ENCODE measurements at places on chromosomes 6 and 20.

GRCh38 chr6:21971541-21971940, 325.3 kb downstream of the PRL start:
- no peak for DNase-seq

DNA sequence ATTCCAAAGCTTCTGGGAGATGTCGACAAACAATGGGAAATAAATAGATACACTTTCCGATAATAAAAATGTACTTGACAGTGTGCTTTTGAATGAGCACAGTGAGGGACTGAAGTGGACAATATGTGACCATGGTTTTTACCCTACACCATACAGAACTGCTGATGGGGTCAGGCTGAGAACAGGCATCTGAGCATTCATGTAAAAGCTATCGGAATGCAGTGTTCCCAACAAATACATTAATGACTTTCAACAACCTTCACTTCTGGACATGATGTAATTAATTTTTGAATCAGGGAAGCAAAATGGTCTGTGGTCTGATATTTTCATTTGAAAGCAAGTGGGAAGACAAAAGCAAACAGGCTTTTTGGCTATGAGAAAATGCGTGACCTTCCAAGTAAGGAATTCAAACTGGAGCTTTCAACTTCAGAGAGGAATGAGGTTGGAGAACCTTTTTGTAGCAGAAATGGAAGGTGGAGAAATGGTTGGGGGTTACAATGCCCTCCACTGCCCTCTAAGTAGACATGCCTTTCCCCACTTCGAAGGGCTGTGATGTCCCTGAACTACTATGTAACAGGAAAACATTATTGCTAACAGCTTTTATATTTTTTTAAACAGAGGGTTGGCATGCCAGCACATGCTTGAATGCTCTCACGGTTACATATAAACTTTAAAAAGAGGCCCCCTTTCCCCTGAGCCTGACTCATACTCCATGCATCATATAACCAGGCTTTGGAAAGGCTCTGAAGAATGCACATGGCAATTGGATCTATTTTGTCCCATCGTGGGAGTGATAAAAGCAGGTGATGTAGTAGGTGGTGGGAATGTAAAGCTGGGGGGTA, 203.5 kb upstream of the CITED2 start:
- no peak for DNase-seq

GRCh38 chr6:15077961-15078360, 167.9 kb upstream of the JARID2 start:
- DNase-seq, result no peak

GRCh38 chr6:32967151-32968091, 973 bp upstream of the BRD2 start:
- DNase-seq, result no peak

- no peak for DNase-seq
Measured at GRCh38 chr6:1317302-1317815, 5.5 kb downstream of the FOXQ1 start.

DNA sequence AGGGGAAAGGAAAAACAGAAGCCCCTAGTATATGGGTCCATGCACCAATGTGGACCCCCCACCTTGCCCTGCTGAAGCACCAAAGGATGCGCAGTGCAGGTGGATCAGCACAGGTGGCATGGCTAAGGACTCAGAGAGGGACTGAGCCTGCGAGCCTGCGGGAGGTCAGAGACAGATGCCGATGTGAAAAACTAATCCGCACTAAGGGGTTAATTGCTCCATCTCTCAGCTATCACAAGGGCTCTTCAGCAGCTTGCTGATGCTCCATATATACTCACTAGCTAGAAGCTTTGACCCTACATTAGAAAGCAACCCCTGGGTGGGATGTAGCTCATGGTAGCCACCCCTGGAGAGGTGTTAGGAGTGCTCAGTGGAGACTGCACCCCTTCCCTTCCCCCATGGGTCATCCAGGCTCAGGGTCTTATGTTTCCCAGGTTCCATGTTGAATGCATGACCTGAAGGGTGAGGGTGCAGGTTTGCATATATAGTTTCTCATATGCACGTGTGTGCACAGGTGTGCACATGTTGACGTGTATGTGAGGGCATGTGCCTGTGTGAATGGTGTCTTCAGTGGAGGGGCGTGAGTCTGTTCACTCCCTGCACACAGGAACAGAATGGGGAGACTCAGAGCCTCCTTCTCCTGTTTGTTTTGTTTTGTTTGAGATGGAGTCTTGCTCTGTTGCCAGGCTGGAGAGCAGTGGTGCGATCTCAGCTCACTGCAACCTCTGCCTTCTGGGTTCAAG, 13.4 kb upstream of the IP6K3 start:
- DNase-seq, result no peak

DNA sequence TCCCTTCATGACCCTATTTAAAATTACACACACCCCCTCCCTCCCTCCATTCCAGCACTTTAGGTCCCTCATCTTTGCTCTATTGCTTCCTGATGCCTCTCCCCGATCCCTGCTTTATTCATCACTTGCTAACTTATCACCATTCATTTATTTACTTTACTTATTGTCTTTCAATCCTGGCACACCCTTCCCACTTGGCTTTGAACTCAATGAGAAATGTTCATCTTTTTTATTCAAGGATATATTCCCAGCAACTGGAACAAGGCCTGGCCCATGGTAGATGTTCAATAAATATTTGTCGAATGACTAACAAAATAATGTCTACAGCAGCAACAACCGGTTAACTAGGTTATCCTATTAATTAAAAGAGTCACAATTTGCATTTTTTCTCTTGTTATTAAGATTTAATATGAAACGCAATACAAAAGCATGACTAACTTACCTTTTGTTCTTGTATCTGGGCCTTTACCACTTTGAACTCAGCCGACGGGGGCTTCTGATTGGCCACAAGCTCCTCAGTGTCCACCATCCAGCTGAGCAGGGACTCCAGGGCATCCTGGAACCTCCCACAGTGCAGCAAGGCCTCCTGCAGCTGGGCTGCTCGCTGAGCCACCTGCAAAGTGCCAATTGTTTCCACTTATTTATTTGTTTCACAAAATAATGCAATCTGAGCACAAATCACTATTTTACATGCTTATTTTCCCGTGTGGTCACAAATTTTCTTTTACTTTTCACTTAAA, 107.8 kb downstream of the DST start:
- DNase-seq, result no peak

All from stimulated activated CD8-positive, alpha-beta memory T cell treated with anti-CD3 and anti-CD28 coated beads, Interleukin-15, amount 100 ng/mL, for 4 hours (primary cell).